ENCODE measurements at places on chromosomes 16 and 17.

- DNase-seq, result no peak
These were observed 172.0 kb upstream of the CIBAR2 start for GRCh38 chr16:85284141-85284817.

GRCh38 chr17:17447264-17447663, 29.5 kb upstream of the MED9 start:
- DNase-seq, result no peak

DNA sequence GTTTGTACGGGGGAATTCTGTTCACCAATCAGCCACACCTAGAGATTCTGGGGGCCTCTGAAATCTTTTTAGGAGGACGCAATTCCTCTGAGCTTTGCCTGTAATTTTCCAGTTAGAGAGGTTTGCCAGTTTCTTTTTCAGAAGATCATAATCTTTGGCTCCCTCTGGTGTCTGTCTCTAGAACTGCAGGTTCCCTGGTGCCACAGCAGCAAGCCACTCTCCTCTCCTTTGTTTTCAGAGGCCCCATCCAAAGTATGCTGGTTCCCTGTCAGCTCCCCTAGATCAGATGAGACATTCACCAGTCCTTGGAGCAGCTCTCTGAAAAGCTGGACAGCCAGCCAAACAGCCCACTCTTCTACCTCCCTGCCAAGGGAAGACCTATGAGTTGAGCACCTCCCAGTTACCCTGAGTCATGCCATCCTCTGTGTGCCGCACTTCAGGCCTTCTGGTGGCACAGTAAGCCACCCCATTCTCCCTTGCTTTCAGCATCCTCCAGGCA, 36.1 kb downstream of the RNF112 start:
- DNase-seq, result peak; percentile 48

- DNase-seq, result no peak
These were observed 261 bp upstream of the B4GALNT2 start for GRCh38 chr17:49132317-49132698.

DNA sequence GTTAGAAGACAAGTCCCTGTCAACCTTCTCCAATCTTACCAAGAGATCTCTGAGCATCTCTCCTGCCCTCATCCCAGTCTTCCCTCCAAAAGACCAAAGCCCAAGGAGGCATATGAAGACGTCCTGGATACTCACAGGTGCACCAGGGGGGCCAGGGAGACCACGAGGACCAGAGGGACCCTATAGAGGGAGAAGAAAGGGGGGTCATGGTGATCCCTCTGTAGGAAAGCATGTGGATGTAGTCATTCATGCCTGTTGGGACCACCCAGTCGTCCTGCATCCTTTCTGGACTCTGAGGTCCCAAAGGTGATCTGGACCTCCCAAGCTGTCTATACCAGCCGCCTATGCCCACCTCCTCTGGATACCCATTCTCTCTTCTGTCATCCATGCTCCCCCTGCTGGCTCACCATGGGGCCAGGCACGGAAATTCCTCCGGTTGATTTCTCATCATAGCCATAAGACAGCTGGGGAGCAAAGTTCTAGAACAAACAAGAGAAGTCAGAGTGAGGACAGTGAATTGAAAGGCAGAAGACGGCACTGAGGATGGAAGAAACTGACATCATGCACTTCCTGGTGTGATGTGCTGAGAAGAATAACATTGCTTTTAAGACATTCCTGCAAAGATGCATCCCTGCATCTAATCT, 3.3 kb downstream of the COL1A1 start:
- DNase-seq, result peak; percentile 68

- no peak for DNase-seq
These were observed 33.7 kb downstream of the TANC2 start for GRCh38 chr17:62999736-63000135.

- DNase-seq, result no peak
These were observed 50.0 kb downstream of the RPTOR start for GRCh38 chr17:80594431-80595269.

- no peak for DNase-seq
These were observed 20.2 kb downstream of the CRISPLD2 start for GRCh38 chr16:84839956-84840355.
